Thoracic aorta (tissue), 2 donors: ENCODE measurements at places on chromosomes 7 and 10. TPM values are rescaled to one million over a fixed set of nuclear protein-coding genes. Genes with fewer than 3 reads are reported as not detected.

GRCh38 chr10:119863951-119864565, 8.6 kb downstream of the MCMBP start:
- DNase-seq = no peak

Gene RSU1
- total RNA-seq = 88.0 TPM

Gene CDHR3
- 8.7 TPM for total RNA-seq

Gene WDR37
- 24.6 TPM for total RNA-seq

Gene GIMAP7
- 21.4 TPM for total RNA-seq

DNA sequence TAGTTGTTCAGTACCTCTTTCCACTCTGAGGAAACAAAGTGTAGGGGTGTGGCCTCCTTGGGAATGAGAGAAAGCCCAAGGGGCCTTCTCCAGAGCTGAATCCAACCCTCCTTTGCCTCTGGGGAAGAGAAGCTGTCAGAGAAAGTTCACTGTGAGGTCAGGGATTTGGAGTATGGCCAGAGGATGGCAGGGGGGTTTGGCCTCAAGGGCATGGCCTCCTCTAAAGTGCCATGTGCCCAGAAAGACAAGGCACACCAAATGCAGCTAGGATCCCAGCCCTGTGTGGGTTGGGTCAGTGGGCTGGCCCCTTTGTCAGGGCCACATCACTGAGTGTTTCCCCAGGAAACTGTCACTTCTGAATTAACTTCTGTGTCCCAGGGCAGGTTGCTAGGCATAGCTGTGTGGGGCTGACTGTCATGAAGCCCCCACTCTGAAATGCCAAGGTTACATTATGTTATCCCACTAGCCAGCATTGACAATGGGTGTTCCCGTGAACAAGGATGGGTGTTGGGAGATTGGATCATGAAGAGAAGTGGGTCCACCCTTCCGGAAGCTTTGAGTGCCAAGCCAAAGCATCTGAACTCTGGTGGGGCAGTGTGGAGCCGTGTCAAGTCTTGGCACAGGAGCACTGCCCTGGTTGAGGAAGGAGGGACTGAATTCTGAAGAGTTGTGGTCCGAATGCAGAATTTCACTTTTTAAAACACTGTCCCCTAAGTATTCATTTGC, 123.3 kb downstream of the ZMIZ1 start:
- DNase-seq = no peak

Gene TRPV6
- total RNA-seq = not detected

DNA sequence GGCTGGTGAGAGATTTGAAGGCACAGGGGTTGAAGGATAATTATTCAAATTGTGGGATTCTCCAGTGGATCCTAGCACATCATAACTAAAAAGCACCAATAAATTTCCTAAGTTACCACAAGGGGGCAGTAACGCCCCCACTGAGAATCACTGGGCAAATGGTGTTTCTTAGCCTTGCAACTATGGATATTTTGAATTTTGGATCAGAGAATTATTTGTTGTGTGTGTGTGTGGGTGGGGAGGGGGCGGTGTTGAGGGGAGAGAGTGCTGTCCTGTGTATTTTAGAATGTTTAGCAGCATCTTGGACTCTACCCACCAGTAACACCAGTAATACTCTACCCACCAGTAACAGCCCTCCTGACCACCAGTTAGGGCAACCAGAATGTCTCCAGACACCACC, 63.3 kb upstream of the PRKG1 start:
- DNase-seq = no peak

Gene NME8
- total RNA-seq = not detected

DNA sequence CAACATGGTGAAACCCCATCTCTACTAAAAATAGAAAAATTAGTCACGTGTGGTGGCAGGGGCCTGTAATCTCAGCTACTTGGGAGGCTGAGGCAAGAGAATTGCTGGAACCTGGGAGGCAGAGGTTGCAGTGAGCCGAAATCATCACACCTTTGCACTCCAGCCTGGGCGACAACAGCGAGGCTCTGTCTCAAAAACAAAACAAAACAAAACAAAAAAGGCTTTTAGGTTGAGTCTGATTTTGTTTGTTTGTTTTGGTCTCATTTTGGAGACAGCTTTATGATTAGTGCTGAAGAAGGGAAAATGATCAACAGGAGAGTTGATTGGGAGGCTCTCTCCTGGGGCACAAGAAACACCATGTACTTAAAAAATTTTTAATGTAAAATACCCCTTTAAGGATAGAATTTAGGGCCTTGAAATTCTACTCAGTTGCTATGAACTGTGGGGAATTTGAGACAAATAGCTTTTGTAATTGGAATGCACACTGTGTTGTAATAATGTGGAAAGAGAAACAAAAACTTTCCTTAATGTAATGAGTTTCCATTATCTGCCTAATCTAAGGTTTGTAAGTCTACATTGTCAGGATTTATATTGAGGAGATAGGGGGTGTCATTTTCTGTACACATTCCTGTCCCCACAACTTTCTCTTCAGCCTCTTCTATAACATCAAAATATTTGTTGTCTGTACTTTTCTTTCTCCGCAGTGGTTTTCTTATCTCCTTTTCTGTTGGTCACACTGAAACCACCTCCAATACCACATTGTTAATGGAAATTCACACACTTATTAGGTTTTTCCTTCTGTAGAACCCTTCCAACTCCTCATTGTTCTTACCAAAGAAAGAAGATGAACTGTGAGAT, 41.3 kb downstream of the ARID5B start:
- DNase-seq = no peak

Gene TMEM213
- total RNA-seq = not detected

DNA sequence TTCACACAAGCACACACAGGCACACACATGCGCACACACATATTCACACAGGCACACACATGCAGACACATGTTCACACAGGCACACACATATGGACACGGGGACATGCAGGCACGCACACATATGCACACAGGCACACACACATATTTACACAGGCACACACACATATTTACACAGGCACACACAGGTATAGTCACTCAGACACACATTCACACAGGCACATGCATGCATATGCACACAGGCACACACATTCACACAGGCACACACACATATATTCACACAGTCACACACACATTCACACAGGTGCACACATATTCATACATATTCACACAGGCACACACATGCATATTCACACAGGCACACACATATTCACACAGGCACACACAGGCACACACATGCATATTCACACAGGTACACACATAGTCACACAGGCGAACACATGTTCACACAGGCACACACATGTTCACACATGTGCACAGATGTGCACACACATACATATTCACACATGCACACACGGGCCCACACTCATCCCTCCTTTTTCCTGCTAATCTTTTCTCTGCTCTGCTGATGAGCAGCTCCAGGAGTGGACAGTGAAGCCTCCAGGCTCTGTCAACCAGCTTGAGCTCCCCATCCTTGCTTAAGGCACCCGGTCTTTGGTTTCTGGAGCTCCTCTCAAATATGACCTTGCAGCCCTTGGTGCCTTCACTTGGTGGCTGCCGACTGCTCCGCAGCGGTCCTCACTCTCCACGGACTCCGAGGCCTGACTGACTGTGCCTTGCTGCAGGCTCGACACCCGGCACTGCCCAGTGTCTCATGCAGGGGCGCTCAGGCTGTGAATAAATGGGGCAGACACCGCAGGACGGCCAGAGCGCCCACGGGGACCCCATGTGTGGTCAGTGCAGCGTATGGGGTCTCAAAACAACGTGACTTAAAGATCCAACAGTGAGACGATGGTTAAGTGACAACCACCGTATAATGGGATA, 581.2 kb upstream of the MGMT start:
- DNase-seq = no peak
